Hematopoietic multipotent progenitor cell treated with erythropoietin and hydrocortisone succinate and interleukin-3 and kit ligand, for 6 days (in vitro differentiated cells): ENCODE measurements at places on chromosomes 4 and X.
A peak's percentile ranks its signal among the peaks of the same experiment; 100 is the strongest.

DNA sequence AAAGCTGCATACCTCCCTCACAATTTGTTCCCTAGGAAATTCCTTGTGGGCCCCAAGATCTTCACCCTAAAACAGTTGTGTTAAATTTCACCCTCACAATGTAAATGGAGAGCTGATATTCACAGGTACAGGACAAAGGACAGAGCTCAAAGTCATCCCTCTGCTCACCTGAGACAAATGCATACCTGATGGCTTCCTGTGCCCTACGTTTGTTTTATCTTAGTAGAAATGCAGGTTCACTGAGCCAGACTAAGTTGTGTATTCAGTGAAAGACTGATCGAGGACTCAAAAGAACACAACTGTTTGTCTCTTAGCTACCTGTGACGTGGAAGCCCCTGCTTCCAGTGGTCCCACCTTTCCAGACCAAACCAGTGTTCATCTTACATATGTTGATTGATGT lies 53.6 kb downstream of the TRMT44 start:
- DNase-seq = no peak

GRCh38 chrX:31258166-31258565 lies 186.3 kb upstream of the FTHL17 start:
- DNase-seq = no peak

DNA sequence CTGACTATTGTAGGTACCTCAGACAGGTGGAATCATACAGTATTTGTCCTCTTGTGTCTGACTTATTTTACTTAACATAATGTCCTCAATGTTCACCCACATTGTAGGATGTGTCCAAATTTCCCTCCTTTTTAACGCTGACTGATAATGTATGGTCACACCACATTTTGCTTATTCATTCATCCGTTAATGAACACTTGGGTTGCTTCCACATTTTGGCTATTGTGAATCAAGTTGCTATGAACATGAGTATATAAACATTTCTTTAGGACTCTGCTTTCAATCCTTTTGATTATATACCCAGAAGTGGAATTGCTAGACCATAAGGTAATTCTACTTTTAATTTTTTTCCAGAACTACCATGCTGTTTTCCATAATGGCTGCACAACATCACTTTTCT lies 87.0 kb upstream of the NDP start:
- peak; percentile 7 for DNase-seq

DNA sequence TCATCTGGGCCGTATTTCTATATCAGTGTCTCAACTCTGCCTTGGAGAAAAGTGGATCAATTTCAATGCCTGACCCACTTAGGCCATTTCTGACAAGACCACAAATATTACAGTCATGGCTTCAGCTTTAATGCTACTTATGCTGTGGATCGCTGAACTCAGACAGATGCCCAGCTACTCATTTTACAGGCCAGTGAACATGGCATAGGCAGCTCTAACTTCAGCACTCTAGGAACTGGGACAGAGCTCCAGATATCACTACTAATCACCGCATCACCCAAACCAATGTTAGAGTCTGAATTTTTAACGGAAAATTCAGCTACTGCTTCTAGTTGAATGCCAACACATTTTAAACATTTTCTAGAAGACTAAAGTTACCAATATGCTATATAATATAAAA lies 809.6 kb upstream of the FRG1 start:
- no peak for DNase-seq

- no peak for DNase-seq
These were observed 23.9 kb downstream of the RELL1 start for GRCh38 chr4:37662251-37662650.

DNA sequence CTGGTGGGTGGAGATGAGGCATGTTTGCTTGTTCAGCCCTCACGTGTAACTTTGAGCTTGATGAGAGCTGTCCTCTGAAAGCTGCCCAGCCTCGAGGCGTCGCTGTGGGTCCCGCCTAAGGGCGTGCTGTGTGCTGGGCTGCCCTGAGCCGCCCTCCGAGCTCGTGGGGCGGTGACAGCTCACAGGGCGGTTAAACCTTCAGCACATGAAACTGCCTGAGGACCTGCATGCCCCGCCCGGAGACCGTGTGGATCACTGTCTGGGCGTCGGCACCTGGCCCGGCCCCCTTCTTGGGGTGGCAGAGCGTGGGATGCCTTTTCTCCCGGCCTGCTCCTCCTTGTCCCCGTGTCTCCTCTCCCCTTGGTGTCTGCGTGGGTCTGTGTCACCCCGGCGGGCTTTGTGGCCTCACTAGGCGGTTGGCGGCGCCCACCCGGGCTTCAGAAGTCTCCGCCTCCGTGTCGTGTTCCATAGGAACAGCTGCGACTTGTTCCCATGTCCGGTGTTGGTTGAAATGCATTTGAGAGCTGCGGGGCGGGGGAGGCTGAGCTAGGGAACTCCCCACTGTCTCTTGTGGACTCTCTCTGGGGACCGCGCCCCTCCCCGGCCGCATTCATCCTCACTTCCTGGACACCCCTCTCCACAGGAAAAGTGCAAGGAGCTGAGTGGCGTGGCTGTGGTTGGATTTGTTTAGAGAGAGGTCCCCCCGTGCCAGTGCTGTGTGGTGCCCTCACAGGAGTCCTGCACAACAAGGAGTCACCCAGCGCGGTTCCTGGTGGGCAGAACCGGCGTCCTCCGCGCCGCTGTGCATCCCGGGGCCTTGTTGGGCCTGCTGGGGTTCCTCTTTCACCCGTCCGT lies 6.8 kb downstream of the AKAP17A start:
- DNase-seq = peak; percentile 83

DNA sequence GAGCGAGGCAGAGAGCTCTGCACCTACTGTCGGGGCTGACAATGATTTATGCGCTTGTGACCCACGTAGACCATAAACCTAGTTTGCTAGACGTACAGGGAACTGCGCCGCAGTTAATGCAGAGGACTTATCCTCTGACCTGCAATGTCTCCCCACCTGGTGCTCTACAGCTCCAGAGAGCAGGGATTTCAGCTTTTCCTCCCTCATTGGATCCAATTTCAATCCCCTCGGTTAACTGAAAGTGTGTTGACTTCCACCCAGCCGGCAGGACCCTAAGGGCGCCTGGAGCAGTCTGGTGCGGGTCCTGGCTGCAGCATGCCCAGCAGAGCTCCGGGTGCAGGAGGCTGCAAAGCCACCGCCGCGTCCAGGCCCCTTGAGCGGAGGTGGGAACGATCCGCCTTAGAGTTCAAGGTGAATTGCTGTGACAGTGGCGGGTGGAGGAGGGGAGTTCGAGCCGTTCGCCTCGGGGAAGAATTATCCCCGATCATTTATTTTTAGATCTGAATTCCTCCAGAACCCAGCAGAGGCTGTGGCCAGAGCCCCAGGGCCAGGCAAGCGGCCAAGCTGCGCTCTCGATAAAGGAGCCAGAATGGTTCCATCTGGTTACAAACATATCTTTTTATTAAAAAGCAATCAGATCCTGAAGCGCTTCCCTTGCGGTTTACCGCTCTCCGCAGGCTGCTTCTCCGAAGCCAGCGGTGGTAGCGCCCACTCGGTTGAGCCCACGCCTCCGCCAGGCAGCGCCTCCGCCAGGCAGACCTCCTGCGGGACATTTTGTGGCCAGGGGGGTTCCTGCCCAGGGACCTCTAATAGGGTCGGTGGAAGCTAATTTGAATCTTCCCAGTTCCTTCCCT lies 66.0 kb downstream of the FBXO8 start:
- DNase-seq = peak; percentile 62

GRCh38 chr4:1198098-1198844 lies 25.9 kb upstream of the SPON2 start:
- no peak for DNase-seq

GRCh38 chr4:48369248-48369647 lies 27.9 kb downstream of the SLAIN2 start:
- DNase-seq = no peak

- DNase-seq = no peak
These were observed 8.2 kb downstream of the DGKQ start for GRCh38 chr4:965048-965765.

- DNase-seq = no peak
These were observed 138.0 kb downstream of the ZNF674 start for GRCh38 chrX:46407036-46407752.

- no peak for DNase-seq
These were observed 169.3 kb upstream of the FRMPD4 start for GRCh38 chrX:11968991-11969390.

DNA sequence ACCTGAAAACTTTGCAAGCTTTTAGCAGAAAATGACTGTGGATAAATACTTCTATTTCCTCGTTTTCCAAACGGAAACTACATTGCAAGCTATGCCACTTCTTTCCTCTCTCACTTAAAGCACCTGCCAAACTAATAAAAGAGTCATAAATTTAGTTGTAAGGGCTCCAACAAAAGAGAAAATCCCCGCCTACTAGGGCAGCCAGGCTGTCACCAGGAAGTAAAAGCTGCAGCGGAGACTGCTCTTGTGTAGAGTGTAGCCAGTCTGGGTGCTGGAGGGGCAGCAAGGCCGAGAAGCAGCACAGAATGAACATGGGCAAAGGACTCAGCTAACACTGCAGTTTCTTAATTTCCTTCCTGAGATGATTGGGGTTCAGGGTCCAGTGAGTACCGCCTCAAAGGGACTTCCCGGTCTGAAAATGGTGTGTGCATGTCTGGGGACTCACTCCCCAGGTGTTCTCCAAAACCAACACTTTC lies 89.3 kb upstream of the MAML3 start:
- peak; percentile 67 for DNase-seq

DNA sequence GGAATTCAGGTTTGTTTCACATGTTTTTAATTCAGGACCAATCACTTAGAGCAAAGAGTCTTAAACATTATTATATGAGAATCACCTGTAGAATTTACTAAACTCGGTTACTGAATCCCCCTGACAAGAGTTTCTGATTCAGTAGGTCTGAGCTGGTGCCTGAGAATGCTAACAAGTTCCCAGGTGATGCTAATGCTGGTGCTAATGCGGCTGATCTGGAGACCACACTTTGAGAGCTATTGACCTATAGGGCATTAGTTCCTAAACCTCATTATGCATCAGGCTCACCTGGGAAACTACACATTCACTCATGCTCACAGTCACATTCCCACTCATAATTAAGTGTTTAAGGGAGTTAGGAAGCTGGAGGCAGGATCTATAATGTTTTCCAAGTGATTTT lies 36.1 kb upstream of the NUDT6 start:
- DNase-seq = no peak

- no peak for DNase-seq
These were observed 24.3 kb upstream of the GPR34 start for GRCh38 chrX:41664375-41664901.

DNA sequence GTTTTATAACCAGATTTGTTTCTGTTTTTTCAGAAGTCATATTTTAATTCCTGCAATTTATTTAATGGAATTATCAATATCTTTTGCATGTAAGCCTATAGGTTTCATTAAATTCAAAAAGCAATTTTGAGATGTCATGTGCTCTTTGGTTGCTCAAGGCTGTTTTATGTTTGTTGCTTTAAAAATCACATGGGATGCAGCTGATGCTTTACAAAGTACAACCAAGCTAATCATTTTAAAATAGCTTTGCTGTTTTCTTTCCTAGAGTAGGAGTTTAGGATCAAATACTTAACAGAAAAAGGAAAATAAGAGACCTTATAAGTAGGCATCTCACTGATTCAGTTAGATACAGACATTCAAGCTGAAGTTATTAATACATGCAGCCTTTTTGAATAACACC lies 11.3 kb downstream of the CPEB2 start:
- DNase-seq = no peak

GRCh38 chrX:150547375-150548115 lies 20.9 kb upstream of the MTM1 start:
- peak; percentile 52 for DNase-seq

- DNase-seq = no peak
These were observed 64.1 kb upstream of the PDGFRA start for GRCh38 chr4:54165011-54165410.

- no peak for DNase-seq
These were observed 112.4 kb upstream of the LSM6 start for GRCh38 chr4:146063143-146063542.

- peak; percentile 33 for DNase-seq
These were observed 46.7 kb upstream of the IL2 start for GRCh38 chr4:122503214-122503613.

DNA sequence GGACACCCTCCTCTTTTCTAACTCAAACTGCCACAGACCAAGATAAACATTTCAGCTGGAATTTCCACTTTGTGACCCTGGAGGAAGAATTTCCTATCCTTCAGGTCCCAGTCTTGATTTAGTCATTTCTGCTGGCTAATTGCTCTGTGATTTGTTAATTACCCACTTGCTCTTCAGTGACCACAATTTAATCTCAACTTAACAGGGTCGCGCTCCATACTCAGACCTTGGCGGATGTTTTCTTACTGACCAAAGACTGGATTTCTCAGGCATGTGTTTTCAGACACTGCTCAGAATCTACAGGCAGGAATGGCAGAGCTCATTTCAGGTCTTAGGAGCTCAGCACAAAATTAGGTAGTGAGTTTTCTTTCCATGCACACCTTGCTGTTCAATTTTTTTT lies 188.9 kb downstream of the ASMT start:
- DNase-seq = no peak

GRCh38 chrX:74369666-74370065 lies 51.6 kb upstream of the SLC16A2 start:
- no peak for DNase-seq

- no peak for DNase-seq
These were observed 3.0 kb downstream of the RBPJ start for GRCh38 chr4:26323821-26324220.

DNA sequence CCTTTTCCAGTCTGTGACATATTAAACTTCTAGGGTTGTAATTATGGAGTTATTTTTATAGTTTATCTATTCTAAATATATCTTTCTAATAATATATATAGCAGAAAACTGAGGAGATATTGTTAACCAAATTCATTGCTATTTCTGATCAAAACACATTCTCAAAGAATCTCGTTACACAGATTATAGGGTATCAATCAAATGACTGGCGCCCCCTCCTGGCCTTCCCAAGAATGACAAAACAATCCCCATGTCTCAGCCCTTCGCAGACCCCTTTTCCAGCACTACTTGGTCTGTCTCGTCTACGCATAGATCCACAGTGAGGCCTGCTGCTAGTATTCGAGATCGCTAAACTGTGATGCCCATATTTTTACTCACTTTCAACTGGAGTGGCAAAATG lies 209.3 kb downstream of the GPC3 start:
- DNase-seq = peak; percentile 27

DNA sequence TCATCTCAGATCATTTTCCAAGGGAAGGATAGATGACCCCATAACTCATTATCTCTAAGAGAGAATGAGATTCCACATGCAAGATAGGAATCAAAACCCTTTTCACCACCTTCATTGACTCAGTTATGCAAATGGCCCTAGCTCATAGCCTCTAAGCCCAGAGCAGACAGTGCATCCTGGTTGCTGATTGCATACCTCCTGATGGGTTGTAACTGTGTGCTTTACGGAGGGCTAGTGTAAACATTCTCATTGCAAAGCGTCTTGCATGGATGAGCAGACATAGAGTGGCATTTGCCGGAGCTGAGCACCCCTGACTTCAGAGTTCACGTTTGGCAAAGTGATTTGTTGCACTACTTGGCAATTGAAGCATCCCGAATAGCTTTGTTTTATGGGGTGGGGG lies 151.0 kb downstream of the VCX3A start:
- DNase-seq = no peak

DNA sequence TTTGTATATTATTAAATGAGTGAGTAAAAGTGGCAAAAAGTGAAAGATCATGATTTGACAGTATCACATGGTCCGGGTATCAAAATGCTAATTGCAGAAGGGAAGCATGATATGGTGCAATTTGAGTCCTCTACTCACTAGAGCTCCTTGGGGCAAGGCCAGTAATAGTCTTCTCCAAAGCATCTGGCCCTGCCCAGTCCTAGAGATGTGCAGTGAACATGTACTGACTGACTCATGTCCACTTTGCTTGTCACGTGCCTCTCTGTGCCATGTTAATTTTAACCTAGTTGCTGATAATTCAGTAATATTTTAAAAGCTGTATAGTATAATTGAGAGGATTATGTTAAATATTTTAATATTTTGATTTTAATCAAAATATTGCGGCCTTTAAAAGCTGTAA lies 54.6 kb upstream of the TENM3 start:
- DNase-seq = no peak
